ENCODE measurements at places on chromosomes 7 and 10.

DNA sequence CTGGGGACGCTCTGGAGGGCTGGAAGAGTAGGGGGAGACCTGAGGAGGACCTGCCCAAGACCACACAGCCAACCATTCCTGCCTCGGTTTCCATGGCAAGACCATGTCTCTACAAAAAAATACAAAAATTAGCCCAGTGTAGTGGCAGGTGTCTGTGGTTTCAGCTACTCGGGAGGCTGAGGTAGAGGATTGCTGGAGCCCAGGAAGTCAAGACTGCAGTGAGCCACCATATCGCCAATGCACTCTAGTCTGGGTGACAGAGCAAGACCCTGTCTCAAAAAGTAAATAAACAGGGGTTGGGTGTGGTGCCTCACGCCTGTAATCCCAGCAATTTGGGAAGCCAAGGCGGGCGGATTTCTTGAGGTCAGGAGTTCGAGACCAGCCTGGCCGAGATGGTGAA, 48.7 kb downstream of the CLIP2 start:
- no peaks in the 10 kb centered on the region for H3K27me3 ChIP-seq
- peak overlapping the region; percentile 53 for H3K27ac ChIP-seq
- H3K36me3 ChIP-seq = peaks cover 7% of the 10 kb centered on the region
- H3K4me3 ChIP-seq = no peak overlapping the region

DNA sequence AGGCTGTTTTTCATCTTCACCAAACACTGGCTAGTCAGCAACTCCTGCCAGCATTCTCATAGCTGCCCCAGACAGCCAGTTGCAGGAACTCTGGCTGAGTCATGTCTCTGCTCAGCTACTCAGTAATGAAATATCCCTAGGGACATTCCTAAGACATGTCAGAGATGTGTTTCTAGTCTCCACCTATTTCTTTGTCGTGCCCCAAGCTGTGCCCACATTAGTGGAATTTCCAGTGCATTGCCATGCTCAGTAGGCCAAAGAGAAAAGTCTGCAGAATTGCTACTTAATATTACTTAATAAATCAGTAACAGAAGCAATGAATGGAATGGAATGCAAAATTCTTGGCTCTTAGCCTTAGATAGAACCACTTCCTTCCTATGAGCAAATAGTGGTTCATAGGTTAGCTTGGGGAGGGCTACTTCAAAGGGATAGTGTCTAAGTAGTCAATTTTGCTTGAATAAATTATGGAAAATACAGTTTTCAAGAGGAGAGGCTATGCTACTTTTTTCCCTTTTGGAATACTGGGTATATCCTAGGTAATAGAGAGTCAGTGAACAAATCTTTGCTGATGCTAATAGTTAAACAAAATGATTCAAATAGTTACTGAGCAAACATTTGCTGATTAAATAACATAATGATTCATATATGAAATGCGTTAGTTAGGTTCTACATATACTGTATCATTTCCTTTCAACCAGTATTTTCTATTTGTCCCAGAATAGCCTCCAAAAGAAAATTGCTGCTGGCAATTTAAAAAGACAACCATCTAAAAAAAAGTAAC, 23.6 kb upstream of the SEMA3C start:
- DNase-seq = no peak
- no peaks in the 10 kb centered on the region for H3K27me3 ChIP-seq
- H3K27ac ChIP-seq = no peak overlapping the region
- H3K4me3 ChIP-seq = no peak overlapping the region
- no peaks in the 10 kb centered on the region for H3K36me3 ChIP-seq
- no peaks in the 10 kb centered on the region for H3K4me1 ChIP-seq

- no peaks in the 10 kb centered on the region for H3K4me1 ChIP-seq
- H3K4me3 ChIP-seq = no peak overlapping the region
- H3K27me3 ChIP-seq = no peaks in the 10 kb centered on the region
- no peaks in the 10 kb centered on the region for H3K36me3 ChIP-seq
Observed at GRCh38 chr10:75062506-75063299, 48.8 kb upstream of the SAMD8 start.

DNA sequence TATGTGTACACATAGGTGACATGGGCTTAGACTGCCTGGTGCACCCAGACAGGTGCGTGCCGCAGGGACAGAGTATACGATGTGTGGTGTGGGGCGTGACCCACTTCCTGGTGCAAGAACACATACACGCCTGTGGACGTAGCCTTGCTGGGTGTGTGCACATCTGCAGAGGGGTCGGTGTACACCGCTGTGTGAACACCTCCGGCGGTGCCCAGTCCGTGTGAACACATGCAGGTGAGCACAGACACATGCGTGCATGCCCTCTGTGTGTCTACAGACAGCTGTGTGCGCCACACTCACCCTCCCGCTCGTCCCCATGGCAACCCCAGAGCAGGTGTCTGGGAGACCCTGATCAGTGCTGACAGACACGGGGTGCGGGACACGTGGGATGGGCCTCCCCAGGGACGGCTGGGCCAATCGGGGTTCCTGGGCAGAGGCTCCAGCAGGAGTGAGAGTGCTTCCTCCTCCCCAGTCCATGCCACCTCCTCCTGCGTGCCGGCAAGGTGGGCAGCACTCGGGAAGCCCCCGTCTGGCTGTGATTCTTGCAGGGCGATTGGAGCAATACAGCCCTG, 23.4 kb downstream of the ELFN1 start:
- no peaks in the 10 kb centered on the region for H3K4me1 ChIP-seq
- H3K4me3 ChIP-seq = no peak overlapping the region

DNA sequence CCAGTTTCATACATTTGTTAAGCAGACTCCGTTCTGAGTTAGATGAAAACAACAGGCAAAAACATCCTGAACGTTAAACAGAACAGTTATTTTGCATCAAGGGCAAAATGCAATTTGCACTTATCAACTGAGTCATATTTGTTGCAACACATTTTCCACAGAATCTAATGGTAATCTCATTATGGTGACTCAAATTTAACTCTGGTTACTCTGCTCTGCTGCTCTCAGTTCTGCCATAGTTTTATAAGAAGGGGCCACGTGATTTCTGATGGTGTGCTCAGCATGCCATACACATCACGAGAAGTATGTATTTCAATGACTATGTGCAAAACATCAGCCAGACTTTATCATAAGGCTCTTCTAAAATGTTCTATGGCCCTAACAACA, 148.8 kb downstream of the CHCHD3 start:
- peak overlapping the region; percentile 3 for H3K27ac ChIP-seq
- H3K4me3 ChIP-seq = no peak overlapping the region
- no peaks in the 10 kb centered on the region for H3K27me3 ChIP-seq
- no peak for DNase-seq
- peaks cover 9% of the 10 kb centered on the region for H3K4me1 ChIP-seq
- peaks cover 19% of the 10 kb centered on the region for H3K36me3 ChIP-seq

GRCh38 chr10:98363220-98363619, 51.8 kb downstream of the PYROXD2 start:
- no peak for DNase-seq
- peaks cover 5% of the 10 kb centered on the region for H3K4me1 ChIP-seq
- no peak overlapping the region for H3K4me3 ChIP-seq
- H3K27ac ChIP-seq = no peak overlapping the region
- no peaks in the 10 kb centered on the region for H3K36me3 ChIP-seq
- peaks cover 7% of the 10 kb centered on the region for H3K27me3 ChIP-seq

DNA sequence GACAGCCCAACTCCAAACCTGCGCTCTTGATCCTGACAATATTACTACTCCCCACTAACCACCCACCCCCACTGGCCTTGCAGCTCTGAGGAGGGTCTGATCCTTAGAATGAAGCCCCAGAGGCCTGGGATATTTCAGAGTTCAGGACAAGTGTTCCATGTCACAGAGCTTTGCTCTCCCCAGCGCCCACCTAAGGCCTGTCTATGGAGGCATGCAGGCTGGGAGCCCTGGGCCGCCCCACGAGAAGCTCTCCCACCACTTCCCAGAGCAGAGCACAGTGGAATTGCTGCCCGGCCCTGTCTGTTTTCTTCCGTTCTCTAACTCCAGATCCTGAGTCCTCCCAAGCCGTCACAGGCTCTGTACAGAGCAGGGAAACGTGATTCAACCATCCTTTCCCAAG, 74.6 kb downstream of the COL13A1 start:
- no peaks in the 10 kb centered on the region for H3K36me3 ChIP-seq
- no peak for DNase-seq
- peaks cover 15% of the 10 kb centered on the region for H3K27me3 ChIP-seq
- no peak overlapping the region for H3K27ac ChIP-seq
- no peak overlapping the region for H3K4me3 ChIP-seq
- no peaks in the 10 kb centered on the region for H3K4me1 ChIP-seq

DNA sequence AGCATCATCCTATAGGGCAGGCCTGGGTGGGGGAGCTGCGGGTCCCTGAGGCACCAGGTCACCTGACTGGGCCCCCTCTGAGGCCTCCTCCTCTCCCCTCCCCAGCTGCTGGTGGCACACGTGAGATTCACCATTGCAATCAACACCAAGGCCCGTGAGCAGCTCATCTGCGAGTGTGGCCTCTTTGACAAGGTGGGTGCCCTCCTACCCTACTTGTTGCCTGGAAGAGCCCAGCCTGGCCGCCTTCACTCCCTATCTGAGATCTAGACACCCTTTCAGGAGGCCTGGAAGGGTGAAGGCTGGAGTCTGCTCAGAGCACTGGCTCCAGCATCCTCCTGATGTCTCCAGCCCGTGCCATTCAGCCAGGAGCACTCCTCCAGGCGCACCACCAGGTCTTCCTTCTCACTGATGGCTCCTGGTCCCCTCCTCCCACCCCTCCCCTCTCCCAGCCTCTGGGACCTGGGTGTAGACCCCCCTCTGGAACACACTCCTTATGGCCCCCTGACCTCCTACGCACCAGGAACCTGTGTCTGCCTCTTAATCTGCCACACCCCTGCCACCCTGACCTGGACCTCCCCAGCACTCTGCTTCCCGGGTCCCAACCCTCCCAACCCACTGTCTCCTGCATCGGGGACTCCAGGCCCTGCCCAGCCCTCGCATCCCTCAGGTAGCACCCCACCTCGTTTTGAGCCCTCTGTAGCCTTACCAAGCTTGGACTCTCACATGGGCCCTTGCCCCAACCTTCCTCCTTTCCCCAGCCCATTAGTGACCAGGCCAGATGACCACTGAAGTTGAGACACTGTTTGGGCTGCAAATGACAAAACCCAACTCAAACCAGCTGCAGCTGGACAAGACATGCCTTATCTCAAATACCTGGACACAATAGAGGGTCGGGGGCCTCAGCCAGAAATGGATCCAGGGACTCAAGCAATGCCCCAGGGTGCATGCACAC, 67.5 kb downstream of the ALOX5 start:
- no peak overlapping the region for H3K4me3 ChIP-seq
- peaks cover 27% of the 10 kb centered on the region for H3K36me3 ChIP-seq
- peak overlapping the region; percentile 35 for H3K27ac ChIP-seq
- DNase-seq = no peak
- no peaks in the 10 kb centered on the region for H3K27me3 ChIP-seq
- H3K4me1 ChIP-seq = peaks cover 15% of the 10 kb centered on the region

GRCh38 chr10:29202386-29202940, 86.4 kb upstream of the LYZL1 start:
- H3K36me3 ChIP-seq = no peaks in the 10 kb centered on the region
- no peak overlapping the region for H3K4me3 ChIP-seq
- no peak for DNase-seq
- H3K27me3 ChIP-seq = peaks cover 6% of the 10 kb centered on the region
- no peak overlapping the region for H3K27ac ChIP-seq
- no peaks in the 10 kb centered on the region for H3K4me1 ChIP-seq

- H3K27ac ChIP-seq = peak overlapping the region; percentile 79
- H3K36me3 ChIP-seq = peaks cover 2% of the 10 kb centered on the region
- no peak for DNase-seq
- no peaks in the 10 kb centered on the region for H3K27me3 ChIP-seq
- H3K4me3 ChIP-seq = no peak overlapping the region
- peaks cover 41% of the 10 kb centered on the region for H3K4me1 ChIP-seq
Observed at GRCh38 chr7:105675934-105676371, 94.7 kb upstream of the EFCAB10 start.

- H3K27me3 ChIP-seq = peaks cover 3% of the 10 kb centered on the region
- no peak overlapping the region for H3K4me3 ChIP-seq
- H3K36me3 ChIP-seq = no peaks in the 10 kb centered on the region
- H3K27ac ChIP-seq = no peak overlapping the region
Observed at GRCh38 chr10:32156031-32156495, 99.8 kb upstream of the KIF5B start.

DNA sequence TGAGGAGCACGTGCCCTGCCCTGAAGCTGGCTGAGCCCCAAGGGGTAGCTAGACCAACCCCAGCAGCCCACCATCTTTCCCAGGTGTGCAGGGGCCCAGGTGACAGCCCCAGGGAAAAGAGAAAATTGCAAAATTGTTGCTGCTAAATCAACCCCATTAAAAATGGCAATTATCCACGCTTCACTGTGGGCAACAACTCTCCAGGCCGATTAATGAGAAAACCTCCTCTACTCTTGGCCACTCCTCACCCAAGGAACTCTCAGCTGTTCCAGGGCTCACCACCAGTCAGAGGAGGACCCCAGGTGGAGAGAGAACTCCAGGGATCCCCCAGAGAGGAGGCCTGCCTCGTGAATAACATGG, 516.1 kb upstream of the MGMT start:
- no peak for DNase-seq
- H3K4me1 ChIP-seq = no peaks in the 10 kb centered on the region
- H3K27ac ChIP-seq = no peak overlapping the region

- peak overlapping the region; percentile 95 for H3K27ac ChIP-seq
- no peak for DNase-seq
- H3K36me3 ChIP-seq = no peaks in the 10 kb centered on the region
Observed at GRCh38 chr10:32971536-32972091, 13.6 kb upstream of the ITGB1 start.
